Thoracic aorta endothelial cell (primary cell): ENCODE measurements at places on chromosomes 6 and 20. TPM values are rescaled to one million over a fixed set of nuclear protein-coding genes. Genes with fewer than 3 reads are reported as not detected.

Gene FERMT1
- total RNA-seq, result 3.3 and 6.5 TPM in 2 replicates

Gene TNFAIP3
- 3.9 and 4.5 TPM in 2 replicates for total RNA-seq

Gene ZNF334
- total RNA-seq, result 0.13 and 0.14 TPM in 2 replicates

Gene SYNDIG1
- total RNA-seq, result not detected in 2 replicates

Gene CST11
- total RNA-seq, result not detected in 2 replicates

Gene TGM3
- not detected in 2 replicates for total RNA-seq

Gene SF3B5
- total RNA-seq, result 105 and 127 TPM in 2 replicates

Gene FOXF2
- not detected in 2 replicates for total RNA-seq

Gene LY6G6C
- total RNA-seq, result not detected in 2 replicates

Gene PCK1
- not detected in 2 replicates for total RNA-seq

Gene KIF25
- total RNA-seq, result not detected in 2 replicates

Gene C20orf202
- total RNA-seq, result not detected in 2 replicates

Gene PHACTR1
- 18.9 and 27.7 TPM in 2 replicates for total RNA-seq

Gene RIMS4
- not detected in 2 replicates for total RNA-seq

Gene EYS
- not detected in 2 replicates for total RNA-seq

Gene CCN6
- total RNA-seq, result not detected in 2 replicates

Gene PLA2G7
- 0.50 TPM in 1 of 2 replicates, not detected in the other for total RNA-seq

Gene MAFB
- total RNA-seq, result 1.7 and 3.1 TPM in 2 replicates

Gene ITPR3
- 58.8 and 98.4 TPM in 2 replicates for total RNA-seq

Gene POLR1C
- 40.2 and 41.1 TPM in 2 replicates for total RNA-seq

Gene SSTR4
- not detected in 2 replicates for total RNA-seq

Gene VSTM2L
- total RNA-seq, result 0.13 TPM in 1 of 2 replicates, not detected in the other

Gene HDGFL1
- total RNA-seq, result not detected in 2 replicates

Gene CTCFL
- not detected in 2 replicates for total RNA-seq

Gene VSX1
- not detected in 2 replicates for total RNA-seq

Gene ERVFRD-1
- not detected in 2 replicates for total RNA-seq

Gene BTN1A1
- not detected in 2 replicates for total RNA-seq

Gene CALHM4
- total RNA-seq, result 0.13 and 0.22 TPM in 2 replicates

Gene FAM83C
- not detected in 2 replicates for total RNA-seq

Gene CNR1
- under 0.01 and 0.07 TPM in 2 replicates for total RNA-seq

Gene TNFRSF6B
- total RNA-seq, result 13.2 and 15.5 TPM in 2 replicates

Gene ULBP2
- total RNA-seq, result 6.5 TPM in 2 replicates

Gene PI16
- total RNA-seq, result not detected in 2 replicates

Gene C6orf89
- 31.8 and 39.8 TPM in 2 replicates for total RNA-seq

Gene COL21A1
- total RNA-seq, result 0.66 TPM in 1 of 2 replicates, not detected in the other

Gene PNLDC1
- total RNA-seq, result not detected in 2 replicates

Gene PPIL6
- total RNA-seq, result 0.14 and 0.27 TPM in 2 replicates

Gene GINM1
- 55.4 and 59.3 TPM in 2 replicates for total RNA-seq

Gene APOM
- 0.29 TPM in 1 of 2 replicates, not detected in the other for total RNA-seq

Gene TREML1
- not detected in 2 replicates for total RNA-seq

Gene CTSZ
- total RNA-seq, result 136 and 143 TPM in 2 replicates
